NCI-H2029 treated with DMSO at 0.1 percent for 48 hours (cell line): ENCODE measurements at places on chromosomes 11 and 22.
A peak's percentile ranks its signal among the peaks of the same experiment; 100 is the strongest.

- DNase-seq = no peak
Measured at GRCh38 chr22:19882446-19883381, 28.0 kb upstream of the GNB1L start.

- DNase-seq = no peak
Measured at GRCh38 chr11:64776875-64777274, 1.5 kb downstream of the SF1 start.

DNA sequence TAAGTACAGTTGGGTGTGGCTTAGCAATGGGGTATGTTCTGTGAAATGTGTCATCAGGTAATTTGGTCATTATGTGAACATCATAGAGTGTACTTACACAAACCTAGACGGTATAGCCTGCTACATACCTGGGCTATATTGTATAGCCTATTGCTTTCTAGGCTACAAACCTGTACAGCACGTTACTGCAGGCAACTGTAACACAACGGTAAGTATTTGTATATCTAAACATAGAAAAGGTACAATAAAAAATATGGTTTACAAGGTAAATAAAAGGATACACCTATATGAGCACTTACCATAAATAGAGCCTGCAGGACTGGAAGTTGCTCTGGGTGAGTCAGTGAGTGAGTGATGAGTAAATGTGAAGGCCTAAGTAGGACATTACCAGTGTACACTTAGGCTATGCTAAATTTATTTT lies 73.1 kb upstream of the GDPD4 start:
- no peak for DNase-seq

- DNase-seq = no peak
Measured at GRCh38 chr11:47306484-47306844, 36.5 kb downstream of the MADD start.

GRCh38 chr11:117185736-117186430 lies 7.3 kb downstream of the SIDT2 start:
- no peak for DNase-seq

DNA sequence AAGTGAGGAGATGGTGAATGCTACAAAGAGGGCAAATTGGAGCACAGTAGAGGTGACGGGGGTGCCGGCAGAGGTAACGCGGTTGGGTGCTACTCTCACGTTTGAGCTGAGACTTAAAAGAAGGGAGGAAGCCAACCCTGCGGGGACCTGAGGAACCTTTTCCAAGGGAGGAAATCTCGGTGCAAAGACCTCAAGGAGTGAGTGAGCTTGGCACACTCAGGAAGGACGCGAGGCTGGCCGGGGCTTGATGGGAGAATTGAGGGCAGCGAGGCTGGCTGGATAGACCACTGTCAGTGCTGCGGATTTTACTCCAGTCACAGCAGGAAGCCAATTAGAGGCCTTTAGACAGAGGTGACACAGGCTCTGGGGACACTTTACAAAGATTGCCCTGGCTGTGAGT lies 25.0 kb downstream of the TSKU start:
- no peak for DNase-seq

DNA sequence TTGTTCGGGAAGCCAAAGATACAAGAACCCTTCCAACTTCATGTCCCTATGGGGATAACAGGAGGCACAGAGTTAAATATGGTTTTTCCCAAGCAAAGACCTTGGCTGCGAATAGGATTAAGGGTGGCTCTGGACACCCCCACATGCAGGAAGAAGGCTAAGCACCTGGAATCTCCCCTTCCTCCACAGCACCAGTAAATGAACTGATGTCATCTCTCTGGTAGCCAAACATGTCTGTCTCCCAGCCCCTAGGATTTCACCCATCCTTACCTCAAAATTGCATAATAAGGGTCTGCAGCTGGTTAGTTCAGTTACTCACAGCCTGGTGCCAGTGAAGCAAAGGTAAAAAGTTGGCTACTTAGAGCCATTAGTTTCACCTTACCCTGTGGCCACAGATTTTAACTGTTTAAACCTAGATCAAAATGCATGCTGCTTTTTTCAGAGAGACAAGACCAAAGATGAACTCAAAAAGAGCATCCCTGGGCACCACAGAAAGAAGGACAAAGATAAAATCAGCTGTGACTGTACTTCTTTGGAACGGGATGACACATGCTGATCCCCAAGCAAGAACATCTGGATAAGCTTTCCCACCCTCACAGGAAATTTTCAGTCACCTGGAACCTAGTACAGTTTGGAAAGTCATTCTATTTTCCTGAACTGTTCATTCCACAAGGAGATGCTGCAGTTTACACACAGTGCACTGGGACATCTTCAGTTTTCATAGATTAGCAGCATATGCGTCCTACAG lies 77.2 kb upstream of the AKIP1 start:
- no peak for DNase-seq

DNA sequence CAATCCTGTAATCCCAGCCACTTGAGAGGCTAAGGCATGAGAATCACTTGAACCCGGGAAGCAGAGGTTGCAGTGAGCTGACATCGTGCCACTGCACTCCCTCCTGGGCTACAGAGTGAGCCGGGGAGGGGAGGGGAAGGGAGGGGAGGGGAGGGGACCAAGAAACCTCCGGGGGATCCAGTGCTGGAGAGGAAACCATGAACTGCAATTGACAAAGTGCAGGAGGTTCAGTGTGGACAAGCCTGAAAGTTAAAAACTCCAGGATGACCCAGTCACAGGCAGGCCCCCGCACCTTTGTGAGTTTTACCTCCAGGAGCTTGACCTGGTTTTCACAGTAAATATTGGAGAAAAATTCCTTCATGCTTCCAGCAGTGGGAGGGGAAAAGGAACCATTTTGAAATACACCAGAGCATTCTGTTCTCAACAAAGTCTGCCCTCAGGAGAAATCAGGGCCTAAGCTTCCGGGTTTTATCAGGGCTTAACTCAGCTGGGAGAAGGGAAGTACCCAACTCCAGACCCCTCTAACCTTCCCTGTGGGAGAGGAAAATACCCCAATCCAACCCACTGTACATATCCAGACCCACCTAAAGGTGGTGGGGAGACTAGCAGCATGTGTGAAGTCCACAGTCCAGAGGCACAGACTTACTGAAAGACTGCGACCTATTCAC lies 15.5 kb upstream of the ZFTA start:
- no peak for DNase-seq

GRCh38 chr11:76591416-76591815 lies 79.1 kb downstream of the LRRC32 start:
- no peak for DNase-seq

GRCh38 chr11:67351275-67352005 lies 1.9 kb downstream of the POLD4 start:
- DNase-seq = peak; percentile 65

- no peak for DNase-seq
Measured at GRCh38 chr11:70671611-70672010, 273.3 kb downstream of the CTTN start.

DNA sequence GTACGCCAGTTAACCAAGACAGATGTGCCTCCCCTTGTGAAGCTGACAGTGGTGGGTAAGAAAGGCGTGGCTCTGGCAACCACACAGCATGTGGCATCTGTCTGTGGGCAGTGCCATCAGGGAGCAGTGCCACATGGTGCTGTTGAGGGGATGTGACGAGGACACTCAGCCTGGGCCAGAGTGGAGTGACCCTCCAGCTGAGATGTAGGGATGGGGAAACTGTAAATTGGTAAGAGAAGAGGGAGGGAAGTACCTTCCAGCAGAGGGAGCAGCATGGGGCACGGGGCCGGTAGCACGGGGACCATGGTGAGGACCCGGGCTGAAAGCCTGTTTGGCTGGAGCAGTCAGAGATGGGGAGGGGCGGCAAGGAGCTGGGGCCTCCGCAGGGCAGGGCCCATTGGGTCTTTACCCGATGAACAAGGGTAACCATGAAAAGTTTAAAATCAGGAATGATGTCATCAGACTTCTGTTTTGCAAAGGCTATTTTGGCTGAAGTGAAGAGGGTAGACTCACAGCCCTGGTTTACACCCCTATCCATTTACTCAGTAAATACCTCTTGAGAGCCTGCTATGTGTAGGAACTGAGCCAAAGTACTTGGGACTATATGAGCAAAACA lies 10.4 kb downstream of the TMPRSS6 start:
- DNase-seq = peak; percentile 87

DNA sequence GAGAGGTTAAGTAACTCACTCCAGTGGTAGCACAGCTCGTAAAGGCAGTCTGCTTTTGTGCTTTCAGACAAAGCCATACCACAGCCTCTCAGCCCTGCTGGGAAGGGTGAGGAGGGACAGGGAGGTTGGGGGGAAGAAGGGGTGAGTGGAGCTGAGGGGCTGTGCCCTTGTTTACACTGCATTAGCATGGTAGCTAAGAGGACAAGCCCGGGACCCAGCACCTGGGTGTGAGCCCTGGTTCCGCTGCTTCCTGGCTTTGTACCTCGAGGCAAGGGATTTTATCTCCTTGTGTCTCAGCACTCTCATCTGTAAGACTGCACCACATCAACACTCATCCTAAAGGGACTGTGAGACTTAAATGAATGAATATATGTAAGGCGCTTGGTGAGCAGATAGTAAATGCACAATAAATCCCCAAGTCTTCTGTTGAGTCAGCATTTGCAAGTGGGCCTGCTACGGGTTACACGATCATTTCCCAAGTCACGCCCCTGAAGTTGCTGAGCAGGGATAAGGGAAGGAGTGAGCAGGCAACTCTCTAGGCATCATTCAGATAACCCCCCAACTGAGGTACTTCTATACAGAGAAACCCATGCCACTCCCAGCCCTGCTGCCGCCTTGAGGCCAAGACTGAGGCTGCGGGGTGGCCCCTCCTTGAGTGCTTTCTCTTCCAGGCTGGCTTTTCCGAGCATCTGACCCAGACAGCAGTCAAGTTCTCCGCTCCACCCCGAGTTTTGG lies 7.5 kb downstream of the RASD2 start:
- DNase-seq = no peak

DNA sequence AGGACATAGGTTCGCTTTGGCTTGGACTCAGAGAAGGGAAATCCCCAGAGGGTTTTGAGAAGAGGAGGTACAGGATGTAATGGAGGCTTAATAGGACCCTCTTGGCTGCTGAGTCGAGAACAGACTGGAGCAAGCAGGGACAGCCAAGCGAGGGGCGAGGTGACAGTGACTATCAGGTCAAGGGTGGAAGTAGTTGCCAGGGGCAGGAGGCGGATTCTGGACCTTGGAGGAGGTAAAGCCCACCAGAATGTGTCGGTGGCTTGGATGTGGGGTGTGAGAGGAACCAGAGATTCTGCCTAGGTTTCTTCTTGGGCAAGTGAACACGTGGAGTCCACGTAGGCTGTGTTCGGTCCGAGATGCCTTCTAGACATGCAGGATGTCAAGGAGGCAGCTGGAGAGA lies 4.4 kb downstream of the TRMT112 start:
- no peak for DNase-seq

DNA sequence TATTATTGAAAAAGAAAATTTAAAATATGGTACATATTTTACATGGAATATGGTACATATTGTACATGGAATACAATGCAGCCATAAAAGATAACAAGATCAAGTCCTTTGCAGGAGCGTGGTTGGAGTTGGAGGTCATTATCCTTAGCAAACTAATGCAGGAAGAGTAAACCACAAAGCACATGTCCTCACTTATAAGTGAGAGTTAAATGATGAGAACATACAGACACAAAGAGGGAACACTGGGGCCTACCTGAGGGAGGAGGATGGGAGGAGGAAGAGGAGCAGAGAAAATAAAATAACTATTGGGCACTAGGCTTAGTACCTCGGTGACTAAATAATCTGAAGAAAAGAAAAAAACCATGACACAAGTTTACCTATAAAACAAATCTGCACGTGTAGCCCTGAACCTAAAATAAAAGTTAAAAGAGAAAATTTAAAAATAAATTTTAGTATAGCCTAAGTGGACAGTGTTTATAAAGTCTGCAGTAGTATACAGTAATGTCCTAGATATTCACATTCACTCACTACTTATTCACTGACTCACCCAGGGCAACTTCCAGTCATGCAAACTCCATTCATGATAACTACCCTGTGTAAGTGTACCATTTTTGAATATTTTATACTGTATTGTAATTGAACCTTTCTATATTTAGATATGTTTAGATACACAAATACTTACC lies 204.4 kb downstream of the FAM76B start:
- DNase-seq = no peak

DNA sequence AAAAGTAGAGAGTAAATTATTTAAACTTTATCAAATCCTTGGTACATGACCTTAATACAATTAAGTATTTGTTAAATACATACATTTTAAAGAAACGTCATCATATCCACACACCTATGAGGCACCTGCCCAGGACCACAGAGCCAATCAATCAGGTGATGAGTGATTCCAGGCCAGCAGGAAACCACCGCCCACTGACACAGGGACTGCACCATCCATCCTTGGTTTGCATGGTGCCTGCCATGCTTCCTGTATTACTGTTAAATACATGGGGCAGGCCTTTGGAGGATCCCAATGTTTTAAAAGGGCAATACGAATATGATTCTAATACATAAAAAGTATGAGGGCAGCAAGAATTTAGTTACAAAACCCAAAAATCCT lies 7.0 kb upstream of the TBC1D10A start:
- DNase-seq = no peak

DNA sequence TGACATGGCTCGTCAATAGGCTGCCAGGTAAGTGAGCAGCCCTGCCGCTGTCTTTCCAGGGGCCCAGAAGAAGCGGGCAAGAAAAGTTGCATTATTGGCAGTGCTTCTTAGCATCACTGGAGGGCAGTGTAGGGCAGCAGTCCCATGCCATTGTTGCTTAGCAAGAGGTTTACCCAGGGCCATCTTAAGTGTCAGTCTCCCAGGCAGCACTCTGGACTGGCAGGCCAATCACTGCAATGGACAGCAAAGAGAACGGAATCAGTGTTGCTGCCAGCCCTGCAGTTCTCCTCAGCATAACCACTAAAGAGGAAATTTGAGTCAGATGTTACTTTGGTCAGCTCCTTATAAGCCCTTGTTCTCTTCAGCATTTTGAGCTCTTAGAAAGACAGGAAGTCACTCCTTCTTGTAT lies 13.4 kb upstream of the GRK2 start:
- DNase-seq = no peak

GRCh38 chr11:58577555-58578135 lies 1.2 kb upstream of the ZFP91 start:
- no peak for DNase-seq

DNA sequence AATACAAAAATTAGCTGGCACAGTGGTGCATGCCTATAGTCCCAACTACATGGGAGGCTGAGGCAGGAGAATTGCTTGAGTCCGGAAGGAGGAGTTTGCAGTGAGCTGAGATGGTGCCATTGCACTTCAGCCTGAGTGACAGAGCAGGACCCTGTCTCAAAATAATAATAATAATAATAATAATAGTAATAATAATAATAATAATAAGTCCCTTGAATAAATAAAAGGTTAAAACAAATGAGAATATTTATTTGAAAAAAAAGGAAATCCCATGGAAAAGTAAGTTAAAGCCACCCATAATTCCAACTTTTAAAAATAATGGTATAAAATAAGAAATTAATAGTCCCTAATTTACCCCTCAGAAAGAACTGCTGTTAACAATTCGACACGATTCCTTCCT lies 10.0 kb upstream of the NAV2 start:
- no peak for DNase-seq

GRCh38 chr11:107665018-107665417 lies 46.8 kb downstream of the SLN start:
- no peak for DNase-seq
